ENCODE measurements at places on chromosomes 1 and 21.

GRCh38 chr1:97192872-97193572 lies 471.4 kb downstream of the PTBP2 start:
- peak; percentile 47 for DNase-seq

DNA sequence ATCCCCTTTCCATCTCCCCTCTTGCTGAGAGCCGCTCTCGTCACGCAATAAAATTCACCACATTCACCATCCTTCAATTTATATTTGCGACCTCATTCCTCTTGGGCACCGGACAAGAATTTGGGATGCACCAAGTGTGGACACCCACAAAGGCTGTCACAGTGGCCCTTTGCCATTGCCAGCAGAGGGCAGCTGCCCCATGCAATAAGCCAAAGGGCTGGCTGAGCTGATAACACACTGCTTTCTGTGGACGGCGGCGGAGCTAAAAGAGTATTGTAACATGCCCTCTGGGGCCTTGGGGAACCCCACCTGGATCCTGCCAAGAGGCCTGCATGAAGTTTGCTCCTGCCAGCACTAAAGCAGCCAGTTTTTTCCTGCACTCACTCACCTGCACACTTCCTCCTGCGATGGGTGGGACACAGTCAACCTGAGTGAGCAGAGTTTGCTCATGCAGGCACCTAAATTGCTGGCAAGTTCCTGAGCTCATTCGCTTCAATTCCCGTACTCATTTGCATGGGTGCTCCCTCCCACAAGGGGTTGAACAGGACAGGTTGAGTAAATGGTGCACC lies 792.3 kb upstream of the ADAMTS5 start:
- no peak for DNase-seq

DNA sequence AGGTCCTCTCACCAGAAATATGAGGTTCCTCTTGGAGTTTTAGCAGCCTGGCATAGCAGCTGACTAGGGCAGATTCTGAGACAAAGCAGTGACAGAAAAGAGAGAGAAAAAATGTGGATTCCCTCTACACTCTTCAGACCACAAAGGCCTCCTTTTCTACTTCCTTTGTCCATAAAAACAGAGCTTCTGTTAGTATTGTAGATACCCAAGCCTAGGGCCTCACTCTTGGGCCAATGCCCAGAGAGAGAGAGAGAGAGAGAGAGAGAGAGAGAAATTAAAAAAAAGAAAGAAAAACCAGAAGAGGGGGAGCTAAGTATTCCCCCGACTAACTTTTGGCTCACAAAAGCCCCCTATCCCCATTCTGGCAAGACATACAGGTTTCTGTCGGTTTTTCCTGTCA lies 2.4 kb upstream of the ZRANB2 start:
- DNase-seq: no peak

DNA sequence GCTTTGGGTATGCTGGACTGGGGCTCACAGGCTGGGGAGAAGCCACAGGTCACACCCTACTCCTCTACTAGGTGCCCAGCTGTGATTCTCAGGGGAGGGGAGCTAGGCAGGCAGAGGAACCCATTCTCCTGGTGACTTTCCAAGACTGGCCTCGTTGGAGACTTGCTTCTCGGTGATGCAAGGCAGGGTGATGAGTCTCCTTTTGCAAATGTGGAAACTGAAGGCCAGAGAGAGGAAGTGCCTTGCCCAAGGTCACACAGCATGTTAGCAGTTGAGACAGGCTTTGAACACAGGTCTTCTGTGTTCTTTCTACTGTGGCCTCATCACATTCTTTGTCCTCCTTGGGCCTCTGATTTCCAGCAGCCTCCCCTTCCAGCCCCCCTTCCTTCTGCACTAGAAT lies 20.5 kb upstream of the C1QA start:
- no peak for DNase-seq

DNA sequence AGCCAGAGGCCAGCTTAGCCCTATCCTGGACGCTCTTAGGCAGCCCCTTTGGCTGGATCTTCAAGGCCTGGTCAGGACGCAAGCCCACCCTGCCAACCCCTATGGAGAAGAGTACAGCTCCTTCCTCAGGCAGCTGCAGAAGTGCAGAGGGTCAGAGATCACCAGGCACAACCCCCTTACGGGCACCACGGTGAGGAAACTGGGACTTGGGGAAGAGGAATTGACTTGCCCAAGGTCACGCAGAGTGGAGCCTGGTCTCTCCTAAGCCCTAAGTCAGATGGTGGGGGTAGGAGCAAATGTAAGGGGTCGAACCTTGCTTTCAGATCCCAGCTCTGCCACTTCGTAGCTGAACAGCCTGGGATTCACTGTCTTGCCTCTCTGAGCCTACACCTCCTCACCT lies 3.7 kb downstream of the E2F2 start:
- DNase-seq: no peak

DNA sequence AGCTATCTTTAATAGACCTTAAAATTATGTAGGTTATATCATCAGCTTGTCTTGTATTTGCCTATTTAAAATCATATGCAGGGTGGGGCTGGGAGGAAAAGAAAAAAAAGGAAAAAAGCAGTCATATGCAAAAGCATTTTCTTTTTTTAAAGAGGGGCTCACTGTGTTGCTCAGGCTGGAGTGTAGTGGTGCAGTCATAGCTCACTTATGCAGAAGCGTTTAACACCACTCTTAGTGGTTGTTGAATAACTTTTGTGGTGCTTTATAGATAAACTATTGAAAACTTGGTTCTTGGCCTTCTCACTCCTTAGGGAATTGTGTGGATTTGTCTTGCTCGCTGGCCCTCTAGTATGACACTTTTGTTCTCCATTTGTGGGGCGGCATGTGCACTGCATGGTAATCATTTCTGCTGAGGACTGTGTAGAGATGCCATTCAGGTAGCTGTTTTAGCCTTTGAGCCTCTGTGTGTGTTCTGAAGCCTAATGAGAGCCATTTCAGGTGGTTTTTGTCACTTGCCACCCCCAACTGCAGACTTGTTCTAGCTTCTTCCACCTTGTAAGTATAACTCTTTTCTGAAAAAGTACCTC lies 77.8 kb downstream of the KIF1B start:
- no peak for DNase-seq

DNA sequence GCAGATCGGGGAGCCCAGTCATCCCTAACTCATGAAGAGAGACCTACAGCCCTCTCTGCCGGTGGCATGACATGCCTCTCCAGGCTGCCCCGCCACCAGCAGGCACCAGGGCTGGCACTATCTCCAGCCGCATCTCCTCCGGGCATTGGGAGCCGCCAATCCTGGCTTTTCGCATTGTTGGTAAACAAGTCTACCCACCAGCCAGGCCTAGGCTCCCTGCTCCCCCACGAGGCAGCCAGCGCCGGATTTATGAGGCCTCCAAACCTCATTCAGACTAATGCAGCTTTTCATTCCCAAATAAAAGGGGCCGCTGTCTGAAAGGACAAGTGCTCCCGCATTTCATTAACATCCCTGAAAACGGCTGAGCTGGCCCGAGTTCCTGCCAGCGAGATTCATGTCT lies 3.4 kb upstream of the GRIK3 start:
- no peak for DNase-seq

GRCh38 chr1:168991667-168992475 lies 114.6 kb upstream of the ATP1B1 start:
- DNase-seq: no peak

DNA sequence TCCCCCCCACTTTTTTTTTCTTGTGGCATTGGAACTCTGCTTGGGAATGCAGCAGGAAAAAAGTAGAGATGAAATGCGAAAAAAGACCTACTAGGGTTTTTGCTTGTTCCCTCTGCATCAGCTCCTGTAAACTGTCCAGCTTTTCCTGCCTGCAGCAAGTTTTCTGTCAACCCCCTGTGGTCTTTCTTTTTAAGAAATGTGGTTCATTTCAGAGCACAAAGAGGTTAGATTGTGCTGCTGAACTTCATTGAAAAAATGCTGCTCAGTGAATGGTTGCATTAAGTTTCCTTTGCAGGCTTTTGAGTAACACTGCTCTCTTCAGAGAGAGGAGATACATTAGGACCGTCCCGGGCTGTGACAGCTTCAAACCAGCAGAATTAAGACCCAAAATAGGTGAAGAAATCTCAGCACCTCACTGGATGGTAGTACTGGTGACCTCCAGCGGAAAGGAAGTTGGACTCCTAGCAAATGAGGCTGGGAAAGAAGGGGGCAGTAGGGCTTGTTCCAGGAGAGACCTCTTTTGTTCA lies 80.7 kb downstream of the NDUFS5 start:
- DNase-seq: no peak

DNA sequence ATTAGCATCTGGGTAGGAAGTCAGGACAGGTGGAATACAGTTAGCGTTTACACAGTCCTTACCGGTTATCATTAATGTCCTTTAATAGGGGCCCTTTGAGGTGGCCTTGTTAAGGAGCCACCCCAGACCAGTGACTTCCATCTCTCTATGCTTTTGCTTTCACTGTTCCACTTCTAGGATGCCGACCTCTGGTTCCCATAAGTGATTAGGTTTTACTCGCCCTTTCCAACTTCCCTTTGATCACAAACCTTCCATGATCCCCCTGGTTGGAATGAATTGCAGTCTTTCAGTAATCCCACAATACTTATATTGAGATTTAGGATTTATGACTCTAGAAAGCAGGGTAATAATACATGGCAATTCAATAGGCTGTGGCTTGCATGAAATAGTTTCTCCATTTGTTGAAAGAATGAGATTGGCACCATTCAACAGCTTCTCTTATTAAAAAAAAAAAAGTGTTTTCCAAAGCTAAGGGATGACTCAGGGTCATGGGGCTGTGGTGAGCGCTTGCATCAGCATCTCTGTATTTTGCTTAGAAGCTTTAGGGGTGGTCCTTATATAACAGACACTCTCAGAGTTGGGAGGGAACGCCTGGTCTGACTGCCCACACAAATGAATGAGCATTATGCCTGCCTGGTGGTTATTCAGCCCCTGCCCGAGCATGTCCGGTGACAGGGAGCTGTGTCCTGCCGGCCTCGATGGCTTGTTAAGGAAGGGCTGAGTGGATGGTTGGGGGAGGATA lies 110.5 kb downstream of the CNIH3 start:
- DNase-seq: peak; percentile 50

DNA sequence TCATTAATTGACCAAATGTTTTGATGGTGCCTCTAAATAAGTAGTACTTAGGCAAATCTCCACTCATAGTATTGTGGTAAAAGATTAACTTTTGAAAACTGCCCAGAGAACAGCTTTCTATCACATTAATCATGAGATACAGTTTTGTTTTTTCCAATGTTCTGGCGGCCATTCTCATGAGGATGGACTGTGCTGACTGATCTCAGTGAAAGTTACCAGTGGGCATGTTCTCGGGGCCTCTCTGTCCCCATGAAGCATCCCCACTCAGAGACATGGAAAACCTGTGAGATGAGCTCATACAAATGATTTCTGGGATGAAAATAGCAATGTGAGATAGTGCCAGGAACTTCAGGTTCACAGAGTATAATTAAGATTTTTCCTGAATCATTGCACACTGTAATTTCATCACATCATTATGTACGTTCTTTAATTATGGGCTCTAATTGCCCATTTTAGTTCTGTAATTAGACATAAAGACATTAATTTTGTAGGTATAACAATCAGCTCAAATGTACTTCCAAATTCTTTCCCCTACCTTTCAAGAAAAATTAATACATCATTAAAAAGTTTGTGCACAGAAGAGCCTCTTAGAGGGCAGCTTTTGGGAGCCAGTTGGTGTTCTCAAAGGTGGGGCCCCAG lies 40.5 kb downstream of the DDR2 start:
- DNase-seq: no peak

DNA sequence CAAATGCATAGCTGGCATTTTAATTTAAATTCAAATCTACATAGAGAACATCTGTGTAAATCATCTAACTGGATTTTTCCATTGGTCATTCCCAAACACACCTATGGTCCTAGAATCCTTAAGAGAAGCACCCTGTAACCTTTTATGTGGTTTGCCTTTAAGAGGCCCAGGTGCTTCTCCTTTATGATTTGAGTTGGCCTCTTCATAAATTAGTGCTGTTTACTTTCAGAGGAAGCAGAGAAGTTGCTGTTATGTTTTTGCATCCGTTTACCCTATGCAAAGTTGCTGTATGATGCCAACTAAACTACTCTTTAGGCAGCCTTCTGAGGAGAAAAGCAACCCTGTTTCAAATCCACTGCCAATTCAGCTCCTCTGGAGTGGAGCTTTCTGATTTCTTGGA lies 193.8 kb downstream of the HS2ST1 start:
- DNase-seq: no peak

- DNase-seq: peak; percentile 66
Observed at GRCh38 chr1:32179443-32180185, at the start of gene TXLNA. TSS of gene TXLNA (plus strand) at chr1:32179675. CDS start at chr1:32180346, 671 bp downstream.

DNA sequence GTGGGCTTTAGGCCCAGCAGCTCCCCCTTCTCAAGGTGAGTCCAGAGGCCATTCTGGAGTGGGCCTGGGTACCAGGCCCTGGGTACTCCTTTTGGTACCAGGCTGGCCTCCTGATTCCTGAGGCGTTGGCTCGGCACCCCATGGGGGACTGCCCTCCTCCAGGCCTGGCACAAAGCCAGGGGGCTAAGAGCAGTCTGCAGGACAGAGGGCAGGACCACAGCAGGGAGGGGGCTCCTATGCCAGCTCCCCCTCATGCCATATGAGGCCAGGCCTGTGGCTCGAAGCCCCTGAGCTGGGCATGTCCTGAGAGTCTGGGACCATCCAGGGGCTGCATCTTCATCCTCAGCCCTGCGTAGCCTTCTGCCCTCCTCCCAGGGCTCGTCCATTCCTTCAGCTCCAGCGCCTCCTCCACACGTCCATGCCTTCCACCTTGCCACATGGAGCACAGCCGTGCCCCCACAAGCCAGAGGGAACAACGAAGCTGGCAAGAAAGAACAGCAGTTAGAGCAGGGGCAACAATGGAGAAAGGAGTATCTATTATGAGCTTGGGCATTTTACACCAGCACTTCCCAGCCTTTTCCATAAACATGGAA lies 3.2 kb downstream of the PHLDA3 start:
- no peak for DNase-seq

GRCh38 chr1:200893411-200893901 lies 1.2 kb upstream of the INAVA start:
- no peak for DNase-seq

GRCh38 chr1:199463521-199464127 lies 563.9 kb upstream of the NR5A2 start:
- DNase-seq: peak; percentile 30

- no peak for DNase-seq
Observed at GRCh38 chr1:82330330-82330729, 529.6 kb downstream of the ADGRL2 start.

- DNase-seq: no peak
Observed at GRCh38 chr1:8010080-8010664, 15.9 kb downstream of the ERRFI1 start.

DNA sequence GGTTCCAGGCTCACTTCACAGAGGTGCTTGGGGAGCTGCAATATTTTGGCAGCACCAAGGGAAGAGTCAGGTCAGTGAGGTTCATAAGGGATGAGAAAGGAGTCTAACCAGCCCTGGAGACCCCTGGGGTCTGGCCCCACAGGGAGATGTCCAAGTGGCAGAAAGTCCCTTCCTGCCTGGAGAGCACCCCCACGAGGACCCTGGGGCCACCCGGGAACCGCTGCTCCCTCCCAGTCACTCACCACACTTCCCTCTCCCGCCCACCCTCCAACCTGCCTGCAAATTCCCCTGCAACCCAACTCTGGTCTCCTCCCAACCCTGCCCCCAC lies 6.5 kb upstream of the ITGB2 start:
- DNase-seq: no peak

- no peak for DNase-seq
Observed at GRCh38 chr1:3483801-3484444, 29.5 kb downstream of the ARHGEF16 start.

GRCh38 chr1:114468047-114468446 lies 43.0 kb downstream of the TRIM33 start:
- no peak for DNase-seq

GRCh38 chr1:230857077-230857476 lies 11.2 kb downstream of the C1orf198 start:
- no peak for DNase-seq

Measured in brain pericyte (primary cell).